Peyer's patch (tissue), 4 donors: ENCODE measurements at places on chromosomes 1 and 21. TPM values are rescaled to one million over a fixed set of nuclear protein-coding genes. Genes with fewer than 3 reads are reported as not detected.

ADSS2 gene
- total RNA-seq = 26.9 TPM

LIX1L gene
- 4.0 TPM for total RNA-seq

DNA sequence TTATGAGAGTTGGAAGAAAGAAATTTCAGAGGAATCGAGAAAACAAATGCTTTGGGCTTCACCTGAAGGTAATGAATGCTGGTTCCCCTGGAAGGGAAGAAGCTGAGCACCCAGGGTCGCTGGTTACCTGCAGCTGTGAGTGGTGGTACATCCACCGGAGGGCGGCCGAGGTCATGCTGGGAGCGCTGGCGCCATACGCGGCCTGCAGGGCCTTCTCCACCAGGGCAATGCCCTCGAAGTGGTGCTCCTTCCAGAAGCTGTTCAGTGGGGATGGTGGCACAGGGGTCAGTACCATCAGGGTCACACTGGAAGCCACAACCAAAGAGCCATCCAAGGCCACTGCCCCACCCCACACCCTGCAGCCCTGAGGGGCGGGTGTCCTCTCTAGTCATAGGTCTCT, 16.8 kb downstream of the MRTO4 start:
- H3K27ac ChIP-seq = no peak overlapping the region
- H3K4me3 ChIP-seq = no peak overlapping the region
- no peaks in the 10 kb centered on the region for H3K36me3 ChIP-seq
- H3K4me1 ChIP-seq = no peaks in the 10 kb centered on the region

FMO5 gene
- 141 TPM for total RNA-seq

GRCh38 chr1:198174297-198174696, 17.5 kb downstream of the NEK7 start:
- H3K27me3 ChIP-seq = no peaks in the 10 kb centered on the region
- H3K4me3 ChIP-seq = no peak overlapping the region
- no peak overlapping the region for H3K27ac ChIP-seq
- no peaks in the 10 kb centered on the region for H3K36me3 ChIP-seq

KRTAP22-1 gene
- total RNA-seq = not detected

TPR gene
- 138 TPM for total RNA-seq

DNA sequence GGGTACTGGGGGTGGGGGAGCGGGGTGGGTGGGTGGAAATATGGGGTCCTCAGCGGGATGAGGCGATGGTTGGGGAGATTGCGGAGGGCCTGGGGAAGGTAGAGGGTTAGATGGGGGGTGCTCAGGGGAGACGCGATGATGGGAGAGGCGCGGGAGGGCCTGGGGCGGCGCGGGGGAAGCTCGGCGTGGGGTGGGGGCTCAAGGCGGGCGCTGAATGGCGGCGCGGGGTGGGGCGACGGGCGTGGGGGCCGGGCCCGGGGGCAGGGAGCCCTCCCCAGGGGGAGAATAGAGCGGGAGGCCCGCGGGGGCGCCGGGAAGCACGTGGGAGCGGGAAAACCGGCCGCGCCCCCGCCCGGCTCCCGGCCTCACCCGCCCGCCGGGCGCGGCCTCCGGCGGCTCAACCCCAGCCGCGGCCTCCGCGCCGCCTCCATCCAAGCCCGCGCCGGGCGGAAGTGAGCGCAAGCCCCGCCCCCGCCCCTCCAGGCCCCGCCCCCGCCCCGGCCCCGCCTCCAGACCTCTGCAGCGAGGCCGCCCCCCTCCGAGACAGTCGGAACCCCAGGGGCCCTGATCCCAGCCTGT, at the start of gene FAAP20:
TSS of gene FAAP20 (minus strand) at position 454 of the 579 bp plus-strand sequence. CDS start at position 431, 23 bp downstream.
- peak; percentile 67 for DNase-seq
- H3K27me3 ChIP-seq = no peaks in the 10 kb centered on the region
- peak within 1 kb of the TSS; percentile 59 for H3K4me3 ChIP-seq
- H3K4me1 ChIP-seq = peaks cover 21% of the 10 kb centered on the region
- peak within 1 kb of the TSS; percentile 89 for H3K27ac ChIP-seq
- H3K36me3 ChIP-seq = no peaks in the 10 kb centered on the region

LIPI gene
- not detected for total RNA-seq

DNA sequence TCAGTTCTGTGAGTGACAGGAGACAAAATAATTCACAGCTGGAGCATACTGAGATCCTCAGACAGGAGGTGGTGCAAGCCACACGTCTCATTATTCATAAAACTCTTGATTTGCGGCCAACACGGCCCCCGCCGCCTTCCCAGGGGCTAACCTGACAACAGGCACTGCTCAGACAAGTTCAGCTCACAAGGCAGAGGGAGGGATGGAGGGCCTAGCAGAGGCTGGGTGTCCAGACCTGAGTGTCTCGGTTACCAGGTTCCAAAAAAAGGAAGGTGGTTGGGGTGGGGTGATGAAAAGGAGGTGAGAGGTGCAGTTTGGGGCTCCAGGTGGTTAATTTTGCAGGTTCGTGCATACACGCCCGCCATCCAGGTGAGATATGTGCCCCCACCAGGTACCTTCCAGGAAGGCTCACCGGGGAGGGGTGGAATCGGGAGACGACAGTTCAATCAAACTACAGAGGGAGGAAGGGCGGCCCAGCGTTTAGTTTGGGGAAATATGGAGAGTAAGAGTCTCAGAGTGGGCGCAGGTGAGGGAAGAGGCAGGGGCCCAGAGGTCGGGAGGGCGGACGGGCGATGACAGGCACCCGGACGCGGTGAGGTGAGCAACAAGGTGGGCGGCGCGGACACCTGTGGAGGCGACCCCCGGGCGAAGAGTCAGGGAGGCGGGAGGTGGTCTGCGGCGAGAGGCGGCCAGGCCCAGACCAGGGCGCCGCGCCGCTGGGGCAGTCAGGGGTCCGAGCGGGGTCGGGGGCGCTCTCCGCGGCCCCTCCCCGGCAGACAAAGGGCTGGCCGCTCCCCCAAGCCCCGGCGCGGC, 629 bp downstream of the CTNNBIP1 start:
- peak overlapping the region; percentile 95 for H3K4me3 ChIP-seq
- no peaks in the 10 kb centered on the region for H3K27me3 ChIP-seq
- H3K4me1 ChIP-seq = peaks cover 19% of the 10 kb centered on the region
- H3K27ac ChIP-seq = peak overlapping the region; percentile 91
- no peaks in the 10 kb centered on the region for H3K36me3 ChIP-seq
- DNase-seq = peak; percentile 65

RPTN gene
- total RNA-seq = not detected

GRCh38 chr1:46246548-46247435, 771 bp upstream of the RAD54L start:
- peak overlapping the region; percentile 83 for H3K27ac ChIP-seq
- H3K4me3 ChIP-seq = peak overlapping the region; percentile 58
- no peak for DNase-seq

DNA sequence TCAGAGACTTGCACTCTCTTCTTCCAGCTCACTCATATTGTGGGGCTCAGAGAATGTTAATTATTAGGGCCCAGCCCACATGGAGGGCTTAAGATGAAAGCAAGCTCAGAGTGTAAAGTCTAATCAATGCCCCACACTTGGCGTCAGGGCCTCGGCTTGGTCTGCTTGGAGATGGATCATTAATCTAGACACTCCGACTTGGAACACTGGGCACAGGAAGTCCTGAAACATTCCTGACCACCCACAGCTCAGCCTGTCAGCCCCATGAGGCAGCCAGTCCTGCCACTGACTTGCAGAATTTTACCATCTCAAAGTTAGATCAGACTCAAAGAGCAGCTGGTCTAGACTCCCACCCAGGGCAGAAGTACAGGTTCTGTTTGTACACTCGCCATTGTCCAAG, 69.8 kb upstream of the TRABD2B start:
- no peaks in the 10 kb centered on the region for H3K36me3 ChIP-seq
- no peaks in the 10 kb centered on the region for H3K27me3 ChIP-seq
- no peaks in the 10 kb centered on the region for H3K4me1 ChIP-seq
- H3K27ac ChIP-seq = no peak overlapping the region
- no peak overlapping the region for H3K4me3 ChIP-seq

GRCh38 chr1:17599954-17600300, 60.4 kb downstream of the ARHGEF10L start:
- DNase-seq = no peak
- no peak overlapping the region for H3K4me3 ChIP-seq
- H3K27me3 ChIP-seq = no peaks in the 10 kb centered on the region
- H3K36me3 ChIP-seq = no peaks in the 10 kb centered on the region
- H3K27ac ChIP-seq = no peak overlapping the region

DNA sequence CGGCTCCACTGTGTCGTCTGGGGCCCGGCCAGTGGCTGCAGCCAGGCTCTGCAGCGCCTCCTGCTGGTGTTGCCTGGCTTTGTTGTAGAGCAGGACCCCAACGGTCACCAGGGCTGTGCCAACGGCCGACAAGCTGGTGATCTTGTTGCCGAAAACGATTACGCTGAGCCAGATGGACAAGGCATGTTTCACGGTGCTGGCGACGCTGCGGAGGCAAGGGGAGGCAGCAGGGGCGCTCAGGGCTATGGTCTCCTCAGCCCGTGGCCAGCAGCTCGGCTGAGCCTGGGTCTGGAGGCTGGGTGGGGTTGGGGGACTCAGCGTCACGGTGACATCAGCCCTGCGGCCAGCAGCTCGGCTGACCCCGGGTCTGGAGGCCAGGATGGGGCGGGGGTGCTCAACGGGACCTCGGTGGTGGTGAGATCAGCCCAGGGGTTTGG, 7.0 kb upstream of the CDK11B start:
- H3K4me3 ChIP-seq = no peak overlapping the region
- no peaks in the 10 kb centered on the region for H3K27me3 ChIP-seq
- no peaks in the 10 kb centered on the region for H3K4me1 ChIP-seq
- no peak overlapping the region for H3K27ac ChIP-seq
- no peaks in the 10 kb centered on the region for H3K36me3 ChIP-seq

TAS1R1 gene
- not detected for total RNA-seq

- H3K4me1 ChIP-seq = peaks cover 4% of the 10 kb centered on the region
- H3K4me3 ChIP-seq = no peak overlapping the region
- no peak for DNase-seq
- H3K36me3 ChIP-seq = no peaks in the 10 kb centered on the region
- no peaks in the 10 kb centered on the region for H3K27me3 ChIP-seq
Measured at GRCh38 chr1:61332196-61332753, 249.9 kb downstream of the NFIA start.

GRCh38 chr1:214445199-214445598, 106.2 kb downstream of the PTPN14 start:
- no peaks in the 10 kb centered on the region for H3K27me3 ChIP-seq
- no peaks in the 10 kb centered on the region for H3K36me3 ChIP-seq
- H3K4me3 ChIP-seq = no peak overlapping the region
- no peak overlapping the region for H3K27ac ChIP-seq
- no peak for DNase-seq
- no peaks in the 10 kb centered on the region for H3K4me1 ChIP-seq

- no peak overlapping the region for H3K4me3 ChIP-seq
- peaks cover 11% of the 10 kb centered on the region for H3K4me1 ChIP-seq
- H3K27ac ChIP-seq = peak overlapping the region; percentile 87
- DNase-seq = peak; percentile 88
Measured at GRCh38 chr1:16173447-16174260, 17.8 kb upstream of the EPHA2 start.

OPRD1 gene
- 0.18 TPM for total RNA-seq

DNA sequence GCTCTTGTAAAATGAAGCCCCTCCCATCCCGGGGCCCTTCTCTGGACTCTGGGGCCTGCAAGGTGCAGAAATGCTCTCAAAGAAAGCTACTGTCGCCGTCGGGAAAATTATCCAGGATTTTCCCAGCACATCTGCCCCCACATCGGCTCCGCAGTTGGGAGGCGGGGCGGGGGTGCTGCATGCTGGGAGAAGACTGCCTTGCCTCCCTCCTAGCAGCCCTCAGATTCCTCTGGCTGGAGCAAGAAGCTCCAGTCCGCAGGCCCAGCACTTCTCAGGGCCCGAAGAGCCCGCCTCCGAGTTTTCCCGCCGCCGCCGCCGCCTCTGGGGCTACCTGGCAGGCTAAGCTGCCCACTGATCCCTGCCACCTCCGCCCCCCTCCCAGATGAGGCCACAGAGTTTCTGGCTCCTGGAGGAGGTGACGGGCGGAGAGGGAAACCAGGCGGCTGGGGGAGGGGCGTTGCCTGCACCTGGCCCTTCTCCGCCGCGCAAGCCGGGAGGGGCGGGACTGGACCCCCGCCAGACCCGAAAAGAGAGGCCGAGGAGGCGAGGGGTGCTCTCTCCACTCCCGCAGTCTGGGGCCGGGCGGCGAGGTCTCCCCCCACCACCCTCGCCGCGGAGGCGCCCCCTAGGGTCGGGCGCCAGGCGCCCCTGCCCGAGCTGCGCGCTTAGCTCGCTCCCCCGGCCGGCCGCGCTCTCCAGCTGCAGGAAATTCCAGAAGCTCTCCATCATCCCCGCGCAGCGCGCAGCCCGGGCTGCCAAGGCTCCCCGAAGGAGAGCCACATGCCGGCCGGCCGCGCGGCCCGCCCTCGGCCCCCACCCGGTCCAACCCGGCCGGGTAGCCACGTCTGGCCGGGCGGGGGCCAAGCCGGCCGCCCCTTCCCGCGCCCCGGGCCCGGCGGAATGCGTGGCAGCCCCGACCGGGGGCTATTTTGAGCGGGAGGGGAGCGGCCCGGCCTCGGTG, 28.8 kb downstream of the AHDC1 start:
- H3K27ac ChIP-seq = peak overlapping the region; percentile 92

GRCh38 chr1:230552880-230553279, 89.4 kb upstream of the COG2 start:
- no peak for DNase-seq
- H3K36me3 ChIP-seq = no peaks in the 10 kb centered on the region
- H3K27ac ChIP-seq = no peak overlapping the region
- no peak overlapping the region for H3K4me3 ChIP-seq

GBP6 gene
- total RNA-seq = not detected

BATF3 gene
- total RNA-seq = 6.6 TPM

GRCh38 chr1:61640531-61641530, 84.1 kb downstream of the TM2D1 start:
- H3K4me1 ChIP-seq = no peaks in the 10 kb centered on the region
- H3K4me3 ChIP-seq = peak overlapping the region; percentile 31
- H3K27ac ChIP-seq = no peak overlapping the region
- no peaks in the 10 kb centered on the region for H3K36me3 ChIP-seq

- H3K4me3 ChIP-seq = no peak overlapping the region
- no peaks in the 10 kb centered on the region for H3K27me3 ChIP-seq
- H3K36me3 ChIP-seq = no peaks in the 10 kb centered on the region
- H3K4me1 ChIP-seq = no peaks in the 10 kb centered on the region
Measured at GRCh38 chr21:29224006-29224405, 74.7 kb upstream of the BACH1 start.

- no peaks in the 10 kb centered on the region for H3K36me3 ChIP-seq
- no peaks in the 10 kb centered on the region for H3K4me1 ChIP-seq
- H3K4me3 ChIP-seq = no peak overlapping the region
- DNase-seq = no peak
Measured at GRCh38 chr1:229073251-229073650, 197.7 kb upstream of the RAB4A start.

C1orf185 gene
- not detected for total RNA-seq

DNA sequence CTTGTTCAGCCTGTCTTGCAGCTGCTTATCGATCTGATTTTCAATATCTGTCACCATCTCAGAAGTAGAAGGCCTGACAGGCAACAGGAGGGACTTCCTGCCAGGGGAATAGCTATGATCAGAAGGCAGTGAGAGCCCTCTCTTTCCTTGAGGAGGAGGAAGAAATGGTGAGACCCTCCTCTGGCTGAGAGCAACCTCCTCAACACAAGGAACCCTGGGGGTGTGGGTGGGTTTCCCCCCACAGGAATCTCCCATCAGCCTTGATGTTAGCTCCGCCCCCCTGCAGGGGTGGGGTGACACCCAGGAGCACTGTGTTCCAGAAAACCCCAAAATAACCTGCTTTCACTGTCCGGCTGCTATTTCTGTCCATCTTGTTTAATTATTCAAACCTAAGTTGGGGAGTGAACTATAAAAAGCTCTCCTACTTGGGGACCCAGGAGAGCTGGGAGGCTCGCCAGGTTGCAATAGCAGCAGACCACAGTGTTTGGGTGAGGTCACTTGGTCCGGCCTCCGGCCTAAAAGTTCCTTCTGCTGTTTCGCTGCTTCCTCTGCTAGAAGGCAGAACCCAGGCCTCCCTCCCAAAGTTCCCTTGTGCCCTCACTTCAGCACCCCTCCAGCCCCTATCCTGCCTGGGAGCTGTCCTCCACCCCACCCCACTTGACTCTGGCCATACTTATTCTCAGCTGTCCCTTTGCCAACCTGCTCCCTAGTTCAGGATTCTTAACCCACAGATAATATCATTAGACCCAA, 7.8 kb upstream of the MEF2D start:
- peaks cover 43% of the 10 kb centered on the region for H3K4me1 ChIP-seq
- peak overlapping the region; percentile 15 for H3K4me3 ChIP-seq
- H3K27ac ChIP-seq = peak overlapping the region; percentile 65
